Stimulated activated CD8-positive, alpha-beta memory T cell treated with anti-CD3 and anti-CD28 coated beads, Interleukin-7, amount 100 ng/mL, for 1 hour (primary cell): ENCODE measurements at places on chromosomes 1 and 21.

- DNase-seq, result no peak
These were observed 22.1 kb downstream of the ZBTB17 start for GRCh38 chr1:15953791-15954241.

DNA sequence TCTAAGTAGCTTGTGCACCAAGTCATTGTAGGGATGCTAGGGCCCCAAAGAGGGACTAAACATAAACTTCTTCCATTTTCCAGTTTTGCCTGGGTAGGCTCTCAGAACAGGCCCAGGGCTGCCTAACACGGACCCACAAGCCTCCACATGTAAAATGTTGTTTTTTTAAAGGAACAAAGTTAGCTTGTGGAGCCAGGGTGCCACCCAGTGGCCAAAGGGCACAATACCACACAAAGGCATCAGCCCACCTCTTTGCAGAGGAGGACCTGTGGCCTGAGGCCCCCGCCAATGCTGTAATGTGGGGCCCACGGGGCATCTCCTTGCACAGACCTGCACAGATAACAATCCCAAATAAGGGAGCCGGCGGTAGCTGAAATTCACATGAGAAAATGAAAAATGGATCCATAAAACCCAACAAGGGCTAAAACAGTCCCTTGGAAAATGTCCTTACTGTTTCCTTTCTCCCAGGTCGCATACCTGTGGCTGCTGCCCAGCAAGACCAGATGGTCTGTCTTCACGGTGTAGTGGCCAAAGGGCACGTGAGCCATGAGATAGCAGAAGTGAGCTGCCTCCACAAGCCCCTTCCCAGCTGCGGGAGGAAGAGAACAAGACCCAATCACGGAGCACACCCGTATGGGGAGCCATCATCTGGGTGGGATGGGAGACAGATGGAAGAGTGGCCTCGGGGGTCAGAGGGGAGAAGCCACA is 23.8 kb downstream of the SEC16B start:
- no peak for DNase-seq

DNA sequence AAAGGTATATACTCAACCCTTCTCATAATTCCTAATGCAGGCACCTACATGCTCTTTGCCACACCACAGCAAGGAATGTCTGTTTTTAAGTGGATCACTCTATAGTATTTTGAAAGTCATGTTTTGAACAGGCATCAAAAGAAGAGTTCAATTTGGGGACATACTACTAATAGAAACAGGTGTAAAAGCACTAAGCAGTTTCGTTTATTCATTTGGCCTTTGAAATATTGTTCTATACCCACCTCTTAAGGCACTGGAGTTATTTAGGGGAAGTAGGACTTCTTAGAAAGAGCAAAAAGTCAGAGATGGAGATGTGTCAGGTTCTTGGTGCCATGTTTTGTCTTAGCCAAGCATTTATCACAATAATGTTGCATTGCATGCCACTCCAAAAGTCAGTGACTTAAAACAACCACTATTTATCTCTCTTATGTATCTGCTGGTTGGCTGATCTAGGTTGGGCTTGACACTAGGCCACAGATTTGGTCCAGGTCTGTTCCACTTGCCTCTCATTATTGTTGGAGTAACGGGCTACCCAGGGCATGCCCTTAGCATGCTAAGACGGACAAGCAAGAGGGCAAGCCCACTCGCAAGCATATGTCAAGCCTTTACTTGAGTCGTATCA is 107.5 kb downstream of the RGL1 start:
- DNase-seq, result no peak

DNA sequence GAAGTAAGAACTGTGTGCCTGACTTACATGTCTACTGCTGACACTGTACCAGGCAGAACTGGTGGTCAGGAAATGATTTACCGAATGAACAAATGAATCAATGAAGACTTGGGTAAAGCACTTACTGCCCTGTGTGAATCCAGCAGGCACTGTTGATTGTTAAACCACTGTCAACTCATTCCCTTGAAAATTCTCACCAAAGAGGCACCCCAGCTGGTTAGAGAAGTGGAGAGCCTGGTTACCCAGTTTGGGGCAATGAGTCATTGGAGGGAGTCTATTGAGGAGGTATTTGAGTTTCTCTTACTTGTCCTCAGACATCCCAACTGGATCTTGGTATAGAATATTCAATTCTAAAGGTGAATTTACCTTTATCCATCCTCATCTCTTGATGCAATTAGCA is 34.2 kb downstream of the JUN start:
- no peak for DNase-seq

DNA sequence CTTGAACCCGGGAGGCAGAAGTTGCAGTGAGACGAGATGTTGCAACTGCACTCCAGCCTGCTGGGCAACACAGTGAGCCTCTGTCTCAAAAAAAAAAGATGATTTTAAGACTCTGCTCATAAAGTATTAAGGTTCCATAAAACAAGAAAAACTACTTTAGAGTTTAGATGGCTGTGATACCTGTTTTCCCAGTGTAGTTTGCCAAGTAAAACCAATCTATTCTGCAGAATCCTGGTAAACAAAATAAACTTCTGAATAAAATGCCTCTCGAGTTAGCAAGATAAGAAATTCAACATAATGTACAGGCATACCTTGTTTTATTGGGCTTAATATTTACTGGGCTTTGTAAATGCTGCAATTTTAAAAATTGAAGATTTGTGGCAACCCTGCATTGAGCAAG is 30.8 kb downstream of the LTN1 start:
- no peak for DNase-seq

- DNase-seq, result no peak
These were observed 147.5 kb downstream of the TRABD2B start for GRCh38 chr1:47849591-47850261.

DNA sequence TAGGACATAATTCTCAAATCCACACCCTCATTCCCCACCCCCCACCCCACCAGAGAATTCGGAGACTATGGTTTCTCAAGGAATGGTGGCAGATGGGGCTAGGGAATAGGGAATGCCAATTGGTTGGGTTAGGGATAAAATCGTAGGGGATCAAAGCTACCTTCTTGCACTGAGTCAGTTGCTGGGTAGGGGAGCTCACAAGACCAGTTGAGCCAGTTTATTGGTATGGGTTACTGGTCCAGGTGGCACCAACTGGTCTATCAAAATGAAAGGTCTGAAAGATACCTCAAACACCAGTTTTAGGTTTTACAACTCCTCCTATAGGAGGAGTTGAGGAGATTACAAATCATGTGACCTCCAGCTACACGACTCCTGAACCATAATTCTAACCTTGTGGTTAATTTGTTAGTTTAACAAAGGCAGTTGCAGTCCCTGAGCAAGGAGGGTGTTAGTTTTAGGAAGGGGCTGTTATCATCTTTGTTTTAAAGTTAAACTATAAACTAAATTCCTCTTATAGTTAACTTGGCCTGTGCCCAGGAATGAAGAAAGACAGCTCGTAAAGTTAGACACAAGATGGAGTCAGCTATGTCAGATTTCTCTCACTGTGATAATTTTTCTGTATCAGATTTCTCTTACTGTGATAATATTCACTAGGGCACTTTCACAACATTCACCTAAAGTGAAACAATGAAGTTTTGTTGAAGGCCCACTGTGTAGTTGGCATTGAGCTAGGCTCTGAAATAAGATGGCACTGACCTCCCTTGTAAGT is 2.5 kb downstream of the SHISAL2A start:
- DNase-seq, result no peak

- no peak for DNase-seq
These were observed 84.1 kb downstream of the SPAG17 start for GRCh38 chr1:118100686-118101514.

GRCh38 chr1:61004262-61005003 is 77.9 kb upstream of the NFIA start:
- no peak for DNase-seq

DNA sequence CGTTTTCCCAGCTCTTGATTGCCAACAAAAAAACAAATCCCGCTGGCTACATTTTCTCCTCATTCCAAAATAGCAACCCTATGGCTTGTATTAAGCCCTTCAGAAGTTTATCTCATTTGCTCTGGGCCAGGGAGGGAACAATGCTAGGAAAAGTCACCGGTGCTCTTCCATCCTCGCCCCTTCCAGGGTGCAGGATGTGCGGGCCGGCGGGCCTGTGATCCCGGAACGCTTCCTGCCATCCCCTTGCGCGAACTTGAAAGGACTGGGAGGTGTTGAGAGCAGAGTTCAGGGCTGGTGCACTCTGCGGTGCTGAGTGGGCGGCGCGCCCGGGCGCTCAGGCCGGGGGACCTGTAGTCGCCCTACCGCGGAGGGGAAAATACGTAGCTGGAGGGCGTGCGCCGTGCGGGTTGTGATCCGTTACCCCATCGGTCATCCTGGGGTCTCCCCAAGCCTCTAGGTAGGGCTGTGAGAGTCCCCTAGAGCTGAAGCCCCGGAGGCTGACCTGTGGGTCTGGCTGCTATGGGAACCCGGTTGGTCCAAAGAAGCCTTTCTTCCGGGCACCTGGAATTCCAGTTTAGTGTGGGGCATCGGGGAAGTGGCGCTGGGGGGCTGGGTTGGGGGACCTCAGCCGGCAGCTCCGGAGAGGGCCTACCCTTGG is 13.1 kb downstream of the NR5A2 start:
- DNase-seq, result no peak

DNA sequence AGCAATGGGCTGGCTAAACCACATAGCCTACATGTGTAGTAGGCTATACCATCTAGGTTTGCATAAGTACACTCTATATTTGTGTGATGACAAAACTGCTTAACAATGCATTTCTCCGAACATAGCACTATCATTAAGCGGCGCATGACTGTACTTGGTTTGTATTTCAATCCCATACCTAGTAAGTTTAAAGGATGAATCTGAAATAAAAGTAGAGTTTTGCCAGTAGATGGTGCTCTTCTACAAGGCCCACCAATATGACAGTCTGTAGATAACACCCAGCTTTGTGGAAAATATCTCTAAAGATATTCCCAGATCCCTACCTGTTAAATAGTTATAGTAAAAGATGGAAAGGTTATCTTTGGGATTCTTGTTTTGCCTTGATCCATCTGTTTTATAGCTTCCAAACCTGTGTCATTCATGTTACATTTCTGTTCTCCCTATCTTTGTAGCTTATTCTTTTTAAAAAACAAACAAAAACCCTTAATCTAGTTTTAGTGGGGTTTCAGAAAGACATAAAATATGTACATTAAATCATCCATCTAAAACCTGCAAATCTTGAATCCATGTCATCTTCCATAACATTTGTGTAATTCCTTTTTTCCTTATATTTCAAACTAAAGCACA is 33.9 kb upstream of the ASPM start:
- no peak for DNase-seq

GRCh38 chr21:45386728-45387371 is 18.1 kb upstream of the COL18A1 start:
- no peak for DNase-seq

DNA sequence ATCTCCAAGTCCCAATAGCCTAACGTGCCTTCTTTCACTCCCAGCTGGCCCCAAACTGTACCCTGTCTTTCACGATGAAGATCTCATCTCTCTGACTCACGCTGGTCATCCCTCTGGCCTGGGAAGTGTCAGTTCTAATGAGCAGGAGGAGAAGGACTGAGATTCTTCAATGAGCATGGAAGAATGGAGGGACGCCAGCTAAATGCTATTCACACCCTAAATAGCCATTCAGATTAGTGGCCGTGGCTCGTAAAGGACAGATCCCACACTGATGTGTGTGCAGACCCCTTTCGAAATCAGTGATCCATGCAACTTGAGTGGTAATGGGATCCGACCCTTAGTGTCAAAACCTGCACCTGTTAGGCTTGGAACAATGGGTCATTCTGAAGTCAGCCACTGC is 75.9 kb upstream of the SMYD2 start:
- no peak for DNase-seq

DNA sequence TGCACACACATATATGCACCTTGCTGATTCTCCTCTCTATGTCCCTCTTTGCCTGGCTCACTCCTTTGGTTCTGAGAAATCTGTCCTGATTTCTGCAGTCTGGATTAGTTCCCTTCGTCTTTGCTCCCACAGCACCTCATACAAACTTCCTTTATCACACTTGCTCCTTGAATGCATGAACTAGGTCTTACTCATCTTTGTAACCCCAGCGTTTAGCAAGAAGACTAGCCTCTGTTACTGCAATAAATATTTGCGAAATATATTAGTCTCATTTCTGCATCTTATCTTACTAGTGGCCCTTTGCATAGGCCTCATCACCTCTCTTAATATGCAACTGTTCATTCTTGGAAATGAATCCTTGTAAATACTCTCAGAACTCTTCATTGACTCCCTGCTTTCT is 11.4 kb downstream of the SMYD2 start:
- DNase-seq, result no peak

DNA sequence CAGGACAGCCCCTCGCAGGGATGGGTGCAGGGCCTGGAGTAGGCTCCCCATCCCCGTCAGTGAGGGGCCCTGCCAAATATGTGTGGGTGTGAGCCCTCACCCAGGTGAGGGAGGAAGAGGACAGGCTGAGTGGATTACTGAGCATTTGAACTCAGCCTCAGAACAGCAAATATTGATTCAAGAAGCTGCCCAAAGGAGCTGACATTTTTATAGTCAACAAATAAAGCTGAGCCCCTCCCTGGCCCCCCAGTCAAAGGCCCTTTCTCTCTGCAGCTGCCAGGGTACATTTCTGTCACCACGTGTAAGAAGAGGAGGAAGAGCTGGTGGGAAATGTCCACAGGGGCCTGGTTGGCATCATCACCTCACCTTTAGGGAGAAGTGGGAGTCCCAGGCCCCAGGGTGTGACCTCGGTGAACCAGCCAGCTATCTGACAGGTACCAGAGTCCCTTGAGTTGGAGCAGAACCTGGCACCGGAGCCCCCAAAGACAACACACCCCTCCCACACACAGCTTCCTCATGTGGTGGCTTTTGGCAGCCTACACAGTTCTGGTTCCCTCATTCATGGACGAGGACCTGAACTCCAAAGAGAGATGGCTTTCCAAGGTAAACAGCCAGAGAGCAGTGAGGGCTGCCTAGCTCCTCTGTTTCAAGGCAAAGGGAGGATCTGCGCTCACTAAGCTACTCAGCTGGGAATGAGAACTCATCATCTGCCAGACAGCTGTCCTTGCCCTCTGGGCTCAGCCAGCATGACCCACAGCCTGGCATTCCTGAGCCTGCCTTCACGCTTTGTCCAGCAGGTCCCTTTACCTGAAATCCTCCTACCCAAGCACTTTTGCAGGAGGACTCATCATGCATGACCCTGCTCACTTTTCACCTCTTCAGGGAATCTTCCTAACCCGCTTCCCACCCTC is 43.0 kb upstream of the TENT5C start:
- no peak for DNase-seq

- DNase-seq, result no peak
These were observed 86.6 kb downstream of the ASTN1 start for GRCh38 chr1:177077734-177078499.
